NCI-H1092 (cell line): ENCODE measurements at places on chromosomes 6 and 20.

- no peak for DNase-seq
Measured at GRCh38 chr6:100517106-100517505, 52.4 kb upstream of the SIM1 start.

GRCh38 chr6:39343396-39343870, 20.9 kb upstream of the KCNK16 start:
- no peak for DNase-seq

DNA sequence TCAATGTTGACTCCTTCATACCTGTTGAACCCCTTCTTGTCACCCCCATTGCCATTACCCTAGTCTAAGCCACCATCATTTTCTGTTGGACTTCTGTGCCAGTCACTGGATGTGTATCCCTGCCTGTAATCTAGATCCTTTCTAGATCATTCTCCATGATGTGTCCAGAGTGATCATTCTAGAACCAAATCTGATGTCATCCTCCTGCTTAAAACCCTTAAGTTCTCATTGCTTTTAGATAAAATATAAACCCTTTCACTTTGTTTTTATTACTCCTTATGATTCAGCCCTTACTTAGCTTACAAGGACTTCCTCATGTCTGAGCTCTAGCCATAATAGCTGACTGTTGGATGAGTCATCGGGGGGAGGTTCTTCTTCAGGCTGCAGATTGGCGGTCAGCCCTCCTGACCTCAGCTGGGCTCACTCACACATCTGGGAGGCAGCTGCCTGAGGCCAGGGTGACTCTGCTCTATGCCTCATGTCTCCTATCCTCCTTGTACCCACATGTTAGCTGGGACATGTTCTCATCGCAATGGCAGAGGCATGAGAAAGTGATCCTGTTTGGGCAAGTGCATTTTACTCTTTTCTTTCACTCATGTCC, 287.6 kb downstream of the ESR1 start:
- DNase-seq, result no peak

DNA sequence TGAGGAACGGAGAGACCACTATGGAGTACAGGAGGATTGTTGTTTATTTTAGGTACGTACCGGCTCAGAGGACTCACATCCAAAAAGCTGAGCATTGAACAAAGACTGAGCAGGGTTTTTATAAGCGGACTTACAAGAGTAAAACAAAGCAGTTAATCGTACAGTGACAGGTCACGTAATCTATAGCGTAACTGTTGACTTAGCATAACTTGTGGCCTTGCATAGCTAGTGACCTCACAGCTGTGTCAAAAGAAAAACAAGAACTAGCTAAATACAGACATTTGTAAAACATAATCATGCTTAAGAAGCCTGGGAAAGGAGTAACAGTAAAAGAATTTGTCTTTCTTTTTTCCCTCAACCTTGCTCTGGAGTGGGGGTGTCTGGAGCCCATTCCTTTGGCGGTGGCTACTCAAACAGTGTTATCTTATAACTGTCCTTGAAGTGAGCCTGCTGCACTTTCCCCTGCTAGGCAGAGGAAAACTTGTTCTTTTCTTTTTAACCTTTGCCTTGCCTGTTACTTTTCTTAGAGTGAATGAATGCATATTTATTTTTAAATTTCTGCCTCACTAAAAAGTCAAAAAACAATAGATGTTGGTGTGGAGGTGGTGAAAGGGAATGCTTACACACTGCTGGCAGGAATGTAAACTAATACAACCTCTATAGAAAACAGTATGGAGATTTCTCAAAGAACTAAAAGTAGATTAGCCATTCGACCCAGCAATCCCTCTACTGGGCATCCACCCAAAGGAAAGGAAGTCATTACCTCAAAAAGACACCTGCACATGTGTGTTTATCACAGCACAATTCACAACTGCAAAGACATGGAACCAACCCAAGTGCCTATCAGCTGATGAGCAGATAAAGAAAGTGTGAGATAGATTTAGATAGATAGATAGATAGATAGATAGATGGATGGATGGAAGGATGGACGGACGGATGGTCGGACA, 109.0 kb downstream of the TAF4 start:
- DNase-seq, result no peak

DNA sequence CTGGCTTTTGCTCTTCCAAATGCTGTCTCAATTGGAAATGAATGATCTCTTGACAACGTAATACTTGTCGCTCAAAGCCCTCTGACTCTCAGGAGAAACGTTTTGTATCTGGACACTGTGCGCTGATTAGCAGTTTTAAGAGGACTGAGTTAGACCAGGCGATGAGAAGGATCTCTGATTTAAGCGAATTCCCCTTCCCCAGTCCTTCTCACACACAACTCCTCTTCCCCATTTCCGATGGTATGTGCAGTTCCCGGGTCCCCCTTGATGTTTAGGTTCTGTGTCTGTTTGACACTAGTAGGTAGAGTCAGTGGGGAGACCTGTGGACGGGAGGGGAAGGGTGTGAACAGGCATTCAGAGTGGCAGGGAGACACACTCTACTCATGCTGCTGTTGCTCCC, 2.5 kb downstream of the ZDHHC14 start:
- no peak for DNase-seq

DNA sequence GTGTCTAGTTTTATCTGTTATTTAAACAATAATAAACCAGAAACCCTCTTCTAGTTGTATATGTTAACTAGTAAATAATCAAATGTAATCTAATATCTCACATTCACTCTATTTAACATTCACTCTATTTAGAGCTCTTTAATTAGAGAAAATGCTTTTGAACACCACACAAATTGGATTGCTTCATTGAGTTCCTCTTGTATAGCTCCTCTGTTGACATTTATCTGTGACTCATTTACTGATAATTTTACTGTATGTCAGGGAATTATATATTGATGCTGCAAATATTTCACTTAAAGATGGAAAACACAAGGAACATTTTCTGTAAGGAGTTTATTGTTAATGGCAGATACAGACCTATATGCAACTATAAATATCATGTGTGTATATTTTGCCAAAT, 594.6 kb downstream of the COL12A1 start:
- DNase-seq, result no peak

GRCh38 chr20:34468951-34469350, 47.3 kb upstream of the DYNLRB1 start:
- no peak for DNase-seq

- no peak for DNase-seq
Measured at GRCh38 chr20:57509665-57510237, 15.2 kb downstream of the CTCFL start.

GRCh38 chr20:6269168-6269873, 146.5 kb upstream of the FERMT1 start:
- DNase-seq, result no peak

- DNase-seq, result no peak
Measured at GRCh38 chr20:54438166-54438565, 37.2 kb upstream of the DOK5 start.

- DNase-seq, result no peak
Measured at GRCh38 chr6:166286839-166287271, 21.3 kb downstream of the PRR18 start.

DNA sequence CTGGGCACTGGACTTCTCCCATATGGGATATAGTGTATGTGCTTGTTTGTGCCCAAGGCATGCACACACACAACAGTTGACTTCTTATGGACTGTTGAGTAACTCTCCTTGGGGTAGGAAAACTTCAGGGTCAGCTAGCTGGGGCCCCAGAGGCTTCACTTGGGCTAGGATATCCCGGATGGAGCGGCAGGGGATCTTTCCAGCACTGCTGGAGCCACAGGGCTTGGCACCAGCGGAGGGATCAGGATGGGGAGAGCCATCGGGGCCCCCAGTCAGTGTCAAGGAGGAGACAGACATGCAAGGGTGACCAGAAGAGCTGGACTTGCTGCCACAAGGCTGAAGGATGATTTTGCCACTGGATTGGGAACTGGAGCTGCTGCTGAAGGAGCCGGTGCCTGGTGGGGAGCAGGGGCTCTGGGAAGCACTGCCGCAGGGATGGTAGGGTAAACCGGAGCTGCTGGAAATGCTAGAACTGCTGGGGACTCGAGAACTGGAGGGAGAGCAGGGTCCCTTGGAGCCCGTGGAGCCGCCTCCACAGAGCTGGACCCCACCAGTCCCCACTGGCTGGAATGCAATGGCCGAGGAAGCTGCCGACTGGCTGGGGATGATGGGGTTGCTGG, 1.5 kb downstream of the PSORS1C1 start:
- DNase-seq, result no peak

DNA sequence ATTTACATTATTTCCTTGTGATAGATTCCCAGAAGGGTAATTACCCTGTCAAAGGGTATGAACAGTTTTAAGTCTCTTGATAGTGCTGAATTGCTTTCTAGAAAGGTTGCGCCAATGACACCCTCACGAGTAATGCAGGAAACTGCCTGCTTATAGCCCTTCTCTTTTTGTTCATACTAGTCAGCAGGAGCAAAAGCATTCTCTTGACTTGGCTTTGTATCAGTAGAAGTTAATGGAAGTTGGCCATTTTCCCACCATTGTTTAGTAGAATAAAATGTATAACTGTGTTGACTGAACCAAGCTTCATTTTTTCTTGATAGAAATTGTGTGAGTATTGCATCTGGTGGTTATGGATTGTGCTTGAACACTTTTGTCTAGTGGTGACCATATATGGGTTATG, 100.1 kb downstream of the FARS2 start:
- no peak for DNase-seq

GRCh38 chr20:63837479-63837878, 6.4 kb upstream of the ZBTB46 start:
- no peak for DNase-seq

DNA sequence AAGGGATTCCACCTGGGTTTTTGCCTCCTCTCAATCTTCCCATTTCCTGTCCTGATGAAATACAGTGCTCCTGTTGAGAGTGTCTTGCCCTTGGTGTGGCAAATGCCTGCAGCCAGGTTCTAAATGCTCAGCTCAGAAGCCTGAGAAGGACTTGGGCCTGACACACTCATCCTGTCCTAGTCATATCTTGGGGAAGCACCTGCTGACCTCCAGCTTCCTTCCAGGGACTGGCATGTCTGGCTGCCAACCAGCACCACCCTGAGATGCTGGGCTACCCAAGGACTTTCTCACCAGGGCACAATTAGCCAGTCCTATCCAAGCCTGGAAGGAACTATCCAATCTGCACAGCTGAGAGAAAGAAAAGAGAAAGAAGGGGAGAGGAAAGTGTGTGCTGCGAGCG, 43.4 kb downstream of the LRFN2 start:
- no peak for DNase-seq

- no peak for DNase-seq
Measured at GRCh38 chr6:138671351-138671750, 102.2 kb upstream of the CCDC28A start.

- DNase-seq, result no peak
Measured at GRCh38 chr6:45783716-45784115, 231.9 kb downstream of the CLIC5 start.

DNA sequence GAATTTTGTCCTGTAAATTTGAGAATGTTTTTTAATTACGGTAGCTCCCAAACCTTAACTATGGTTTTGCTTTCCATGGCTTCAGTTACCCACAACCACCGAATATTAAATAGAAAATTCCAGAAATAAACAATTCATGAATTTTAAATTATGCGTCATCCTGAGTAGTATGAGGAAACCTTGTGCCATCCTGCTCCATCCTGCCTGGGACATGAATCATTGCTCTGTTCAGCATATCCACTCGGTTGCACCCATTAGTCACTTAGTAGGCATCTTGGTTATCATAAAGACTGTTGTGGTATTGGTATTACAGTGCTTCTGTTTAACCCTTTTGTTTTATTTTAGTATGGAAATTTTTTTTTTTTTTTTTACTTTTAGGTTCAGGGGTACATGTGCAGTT, 39.7 kb downstream of the KCNS1 start:
- no peak for DNase-seq

DNA sequence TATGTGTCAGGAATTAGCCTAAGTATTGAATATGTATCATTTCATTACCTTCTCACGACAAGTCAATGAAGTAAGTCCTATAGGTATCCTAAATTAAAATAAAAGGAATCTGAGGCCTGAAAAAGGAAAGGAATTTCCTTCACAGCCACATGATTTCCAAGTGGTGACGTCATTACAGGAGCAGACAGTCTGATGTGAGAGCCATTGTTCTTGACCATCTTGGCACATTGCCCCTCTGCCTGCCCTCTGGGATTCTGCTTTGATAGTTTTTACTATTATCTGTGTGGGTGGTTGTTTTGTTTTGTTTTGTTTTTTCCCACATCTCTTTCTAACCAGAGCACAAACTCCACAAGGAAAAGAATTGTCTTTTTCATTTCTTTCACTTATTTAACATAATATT, 219.8 kb upstream of the UFL1 start:
- DNase-seq, result no peak
